ENCODE measurements at places on chromosomes 5 and 9.
A peak's percentile ranks its signal among the peaks of the same experiment; 100 is the strongest.

GRCh38 chr9:105515811-105516413 is 42.0 kb upstream of the FKTN start:
- DNase-seq, result no peak

GRCh38 chr5:75435096-75435495 is 76.3 kb downstream of the CERT1 start:
- DNase-seq, result no peak

DNA sequence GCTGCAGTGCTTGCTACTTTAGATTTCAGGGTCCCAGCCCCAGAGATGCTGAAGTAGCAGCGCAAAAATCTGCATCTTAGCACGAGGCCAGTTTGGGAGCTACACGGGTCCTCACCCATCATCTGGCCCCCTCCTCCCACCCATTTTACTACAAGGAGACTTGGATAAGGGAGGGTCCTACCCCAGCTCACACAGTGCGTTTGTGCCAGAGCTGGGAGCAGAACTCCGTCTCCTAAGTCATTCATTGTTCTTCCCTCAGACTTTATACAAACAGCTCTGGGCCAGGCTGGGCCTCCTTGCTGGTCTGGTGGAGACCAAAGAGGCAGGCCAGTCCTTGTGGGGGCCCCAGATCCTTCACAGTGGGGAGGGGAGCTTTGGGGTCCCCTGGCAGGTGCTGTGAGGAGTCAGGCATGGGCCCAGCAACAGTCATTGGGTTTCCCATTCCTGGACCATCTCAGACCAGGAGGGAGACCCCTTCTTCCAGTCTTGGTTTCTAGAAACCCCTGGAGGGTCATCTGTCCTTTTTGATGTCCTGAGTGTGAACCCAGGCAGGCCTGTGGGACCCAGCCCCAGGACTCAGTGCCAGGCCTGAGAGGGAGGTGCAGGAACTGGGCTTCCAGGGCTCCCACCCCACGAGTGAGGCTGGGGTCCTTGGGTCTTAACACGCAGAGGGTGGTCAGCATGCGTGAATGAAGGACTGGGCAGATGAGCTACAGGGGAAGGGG is 2.3 kb upstream of the IL17B start:
- DNase-seq, result no peak

- DNase-seq, result no peak
These were observed 1.1 kb downstream of the ARL10 start for GRCh38 chr5:176366232-176366894.

- no peak for DNase-seq
These were observed 24.9 kb downstream of the CNOT6 start for GRCh38 chr5:180519098-180519497.

DNA sequence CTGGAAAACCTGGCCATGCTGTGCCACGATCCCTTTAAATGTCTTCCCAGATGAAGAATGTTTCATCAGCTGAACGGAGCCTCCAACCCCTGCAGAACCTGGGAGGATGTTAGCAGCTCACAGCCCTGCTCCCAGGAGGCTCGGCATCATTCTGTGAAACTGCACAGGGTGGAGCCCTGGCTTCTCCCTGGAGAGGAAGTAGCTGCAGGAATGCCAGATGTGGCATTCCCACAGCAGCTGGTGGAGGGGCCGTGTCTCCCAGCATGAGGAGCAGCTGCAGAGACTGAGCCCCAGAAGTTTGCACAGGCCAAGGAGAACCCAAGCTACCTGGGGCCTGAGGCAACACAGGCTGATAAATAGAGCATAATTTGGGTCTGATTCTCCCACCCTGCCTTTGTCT is 165.8 kb upstream of the MAP3K1 start:
- DNase-seq, result no peak

DNA sequence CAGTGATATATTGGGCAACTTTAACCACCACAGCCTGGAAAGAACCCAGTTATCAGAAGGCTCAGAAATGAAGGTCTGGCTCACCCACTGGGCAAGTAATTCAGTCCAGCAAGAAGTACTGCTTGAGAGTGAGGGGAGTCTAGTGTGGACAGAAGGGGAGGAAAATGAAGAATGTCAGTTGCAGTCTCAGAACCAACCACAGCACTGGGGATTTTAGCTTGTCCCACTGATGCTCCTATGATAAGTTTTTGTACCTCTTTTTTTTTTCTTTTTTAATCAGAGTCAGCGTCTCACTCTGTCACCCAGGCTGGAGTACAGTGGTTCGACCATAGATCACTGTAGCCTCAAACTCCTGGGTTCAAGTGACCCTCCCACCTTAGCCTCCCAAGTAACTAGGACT is 9.4 kb upstream of the CD72 start:
- DNase-seq, result no peak

DNA sequence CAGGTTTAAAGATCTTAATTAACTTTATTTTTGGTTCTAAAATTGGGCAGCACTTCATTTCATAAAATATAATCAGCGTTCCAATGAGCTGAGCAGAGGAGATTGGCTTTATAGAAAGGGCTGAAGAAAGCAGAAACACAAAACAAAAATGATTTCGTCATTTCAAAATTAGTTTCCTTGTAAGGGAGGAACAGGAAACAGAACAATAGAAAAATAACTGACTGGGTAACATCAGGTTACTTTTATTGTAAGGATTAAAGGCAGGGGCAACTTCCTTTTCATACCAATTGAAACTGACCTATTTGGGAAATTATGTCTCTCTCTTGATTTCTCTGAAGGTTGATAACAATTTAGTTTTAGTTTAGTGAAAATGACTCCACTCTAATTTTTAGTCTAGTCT is 157.1 kb downstream of the ATP10B start:
- no peak for DNase-seq

GRCh38 chr9:86330186-86330585 is 24.0 kb downstream of the TUT7 start:
- no peak for DNase-seq

DNA sequence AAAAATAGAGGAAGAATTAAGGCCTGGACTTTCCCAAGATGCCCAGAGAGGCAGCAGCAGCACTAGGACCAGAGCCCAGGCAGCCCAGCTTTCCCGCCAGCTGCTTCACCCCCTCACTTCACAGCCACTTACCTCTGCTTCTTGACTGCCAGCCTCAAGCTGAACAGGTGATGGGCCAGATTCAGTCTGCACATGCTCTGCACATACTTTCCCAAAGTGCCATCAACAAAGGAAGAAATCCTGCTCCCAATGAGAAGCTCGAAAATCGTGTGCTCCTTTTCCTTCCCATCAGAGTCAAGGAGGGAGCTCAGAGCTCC is 4.1 kb upstream of the SLC25A48 start:
- no peak for DNase-seq

GRCh38 chr5:108461628-108462367 is 79.9 kb upstream of the FBXL17 start:
- DNase-seq, result no peak

GRCh38 chr5:173473288-173473687 is 143.2 kb downstream of the BOD1 start:
- DNase-seq, result no peak

- DNase-seq, result no peak
These were observed 44.5 kb upstream of the ANGPTL2 start for GRCh38 chr9:127166651-127167524.

- no peak for DNase-seq
These were observed 113.2 kb downstream of the GCNT1 start for GRCh38 chr9:76572151-76572550.

DNA sequence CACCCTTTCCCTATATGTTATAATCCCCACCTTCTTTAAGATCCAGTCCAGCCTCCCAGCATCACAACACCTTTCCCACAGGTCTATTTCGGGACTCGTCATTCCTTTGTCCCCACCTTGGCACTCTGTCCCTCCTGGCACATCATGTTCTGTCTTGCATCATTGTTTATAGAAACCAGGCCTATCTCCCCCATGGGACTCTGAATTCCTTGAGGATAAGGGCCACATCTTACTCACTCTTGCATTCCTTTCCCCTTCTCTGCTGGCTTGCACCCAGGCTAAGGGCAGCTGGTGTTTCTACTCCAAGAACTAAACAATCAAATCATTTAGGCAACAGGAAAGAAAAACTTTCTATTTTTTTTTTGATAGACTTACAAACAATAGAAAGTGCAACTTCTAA is 205.7 kb downstream of the AGTPBP1 start:
- DNase-seq, result no peak

GRCh38 chr5:140054086-140054689 is 11.1 kb upstream of the NRG2 start:
- DNase-seq, result no peak

GRCh38 chr5:142872217-142872616 is 102.0 kb downstream of the ARHGAP26 start:
- DNase-seq, result no peak

GRCh38 chr5:67221487-67222242 is 25.1 kb upstream of the CD180 start:
- no peak for DNase-seq

DNA sequence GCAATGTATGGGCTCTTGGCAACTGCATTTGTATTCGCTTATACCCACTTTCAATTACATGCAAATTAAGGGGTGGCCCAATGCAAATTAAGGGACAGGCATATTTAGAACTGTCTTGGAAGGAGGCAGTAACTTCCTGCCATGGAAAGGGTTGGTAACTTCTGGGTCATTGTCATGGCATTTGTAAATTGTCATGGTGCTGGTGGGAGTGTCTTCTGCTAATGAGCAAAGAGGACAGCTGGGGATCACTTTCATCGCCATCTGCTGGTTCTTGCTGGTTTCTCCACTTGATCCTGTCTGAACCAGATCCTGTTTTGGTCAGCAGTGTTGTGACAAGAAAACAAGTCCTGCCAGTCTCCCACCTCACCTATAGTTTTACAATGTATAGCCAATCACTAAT is 23.3 kb upstream of the UGT3A2 start:
- no peak for DNase-seq

DNA sequence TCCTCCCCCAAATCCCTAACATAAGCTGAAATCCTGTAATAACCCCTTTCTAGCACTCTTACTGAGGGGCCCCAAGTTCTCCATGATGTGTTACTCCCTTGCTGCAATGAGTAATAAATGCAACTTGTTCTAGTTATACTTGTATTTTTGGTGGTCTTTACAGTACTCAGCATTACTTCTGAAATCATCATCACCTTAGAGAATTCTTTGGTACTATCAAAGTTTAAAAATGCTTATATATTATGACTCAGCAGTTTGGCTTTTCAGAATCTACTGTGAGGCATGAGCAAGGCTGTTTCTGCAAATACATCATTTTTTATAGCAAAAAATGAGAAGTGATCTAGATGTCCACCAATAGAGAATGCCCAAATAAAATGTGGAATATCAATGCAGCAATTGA is 20.7 kb upstream of the ROPN1L start:
- DNase-seq, result no peak

DNA sequence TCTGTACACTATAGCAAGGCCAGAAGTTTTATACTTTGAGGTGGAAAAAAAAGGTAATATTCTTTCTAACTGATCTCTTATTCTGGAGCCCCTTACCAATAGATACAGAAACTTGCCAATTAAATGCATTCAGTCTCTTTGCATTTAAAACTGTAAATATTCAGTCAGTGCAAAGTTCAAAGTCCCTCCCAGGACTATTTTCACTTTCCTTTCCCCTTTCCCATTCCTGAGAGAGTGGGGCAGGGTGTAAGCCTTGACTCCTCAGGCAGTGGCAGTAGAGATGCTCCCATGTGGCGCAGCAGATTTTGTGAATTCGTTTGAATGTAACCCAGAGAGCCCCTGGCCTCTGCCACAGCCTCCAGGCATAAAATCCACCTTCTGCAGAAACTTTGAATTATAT is 29.9 kb downstream of the CETN3 start:
- DNase-seq, result no peak

DNA sequence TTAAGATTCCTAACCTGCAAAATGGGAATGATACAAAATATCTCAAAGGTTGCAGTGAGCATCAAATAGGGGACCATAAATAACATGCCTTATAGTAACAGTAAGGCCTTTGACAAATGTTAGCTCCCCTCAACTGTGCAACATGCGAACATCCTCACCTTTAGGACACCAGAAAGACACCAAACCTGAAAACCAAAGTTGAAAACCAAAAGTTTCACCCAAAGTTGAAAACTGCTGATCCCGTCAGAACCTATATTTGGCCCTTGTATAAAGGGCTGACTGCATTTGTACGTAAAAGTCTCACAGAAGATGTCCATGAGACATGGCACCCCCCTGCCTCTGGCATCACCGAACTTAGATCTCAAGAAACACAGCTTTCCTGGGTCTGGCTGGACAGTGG is 12.1 kb downstream of the CDK5RAP2 start:
- DNase-seq, result no peak

GRCh38 chr9:16728137-16728508 is 142.3 kb downstream of the BNC2 start:
- no peak for DNase-seq

- no peak for DNase-seq
These were observed 30.2 kb downstream of the SH3PXD2B start for GRCh38 chr5:172424111-172424490.

GRCh38 chr9:129006328-129007034 is 21.6 kb downstream of the SH3GLB2 start:
- DNase-seq, result no peak

- no peak for DNase-seq
These were observed 8.3 kb downstream of the RGS14 start for GRCh38 chr5:177365845-177366527.

GRCh38 chr5:1516615-1517601 is 6.9 kb downstream of the LPCAT1 start:
- DNase-seq, result no peak

DNA sequence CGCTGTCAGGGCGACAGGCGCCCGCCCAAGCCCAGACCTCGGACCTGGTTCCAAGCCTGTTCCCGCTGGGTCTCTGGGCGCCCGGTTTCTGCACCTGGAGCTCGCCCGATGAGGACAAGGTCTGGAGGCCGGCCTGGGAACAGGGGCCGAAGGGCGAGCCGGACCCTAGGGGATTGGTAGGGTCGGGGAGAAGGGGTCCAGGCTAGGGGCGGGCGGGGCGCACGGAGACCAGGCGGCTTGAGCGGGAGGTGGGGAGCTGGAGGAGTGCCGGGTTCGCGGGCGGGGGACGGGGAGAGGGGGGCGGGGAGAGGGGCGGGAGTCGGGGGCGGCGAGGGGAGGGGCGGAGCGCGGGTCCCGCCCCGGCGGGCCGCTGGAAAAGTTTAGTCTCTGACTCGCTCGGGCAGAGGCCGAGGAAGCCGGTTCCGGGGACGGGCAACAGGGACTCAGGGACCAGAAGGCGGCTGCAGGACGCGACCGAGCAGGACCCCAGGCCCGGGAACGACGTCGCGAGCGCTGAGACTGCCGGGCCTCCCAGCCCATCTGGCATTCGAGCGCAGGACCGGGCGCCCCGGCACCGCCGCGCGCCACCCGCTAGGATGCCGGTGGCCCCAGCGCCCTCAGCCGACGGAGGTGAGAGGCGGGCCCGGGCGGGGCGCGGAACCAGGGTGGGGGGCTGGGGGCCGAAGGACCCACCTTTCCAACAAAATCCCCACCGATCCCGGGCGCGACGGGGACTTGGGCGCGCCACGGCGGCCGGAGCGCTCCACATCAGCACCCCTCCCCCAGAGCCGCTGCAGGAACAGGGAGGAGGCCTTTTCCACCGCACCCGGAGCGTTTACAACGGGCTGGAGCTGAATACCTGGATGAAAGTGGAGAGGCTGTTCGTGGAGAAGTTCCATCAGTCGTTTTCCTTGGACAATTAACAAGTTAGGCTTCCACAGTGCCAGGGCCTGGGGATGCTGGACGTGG is at the start of gene S1PR3:
S1PR3 (plus strand) TSS at position 403 of the 969 bp plus-strand sequence. CDS start 9,733 bp downstream, outside the sequence.
- DNase-seq, result peak; percentile 8

- DNase-seq, result no peak
These were observed 2.9 kb upstream of the VDAC1 start for GRCh38 chr5:134007581-134008265.
